Non-pigmented ciliary epithelial cell (primary cell): ENCODE measurements at places on chromosomes 6 and 20.

DNA sequence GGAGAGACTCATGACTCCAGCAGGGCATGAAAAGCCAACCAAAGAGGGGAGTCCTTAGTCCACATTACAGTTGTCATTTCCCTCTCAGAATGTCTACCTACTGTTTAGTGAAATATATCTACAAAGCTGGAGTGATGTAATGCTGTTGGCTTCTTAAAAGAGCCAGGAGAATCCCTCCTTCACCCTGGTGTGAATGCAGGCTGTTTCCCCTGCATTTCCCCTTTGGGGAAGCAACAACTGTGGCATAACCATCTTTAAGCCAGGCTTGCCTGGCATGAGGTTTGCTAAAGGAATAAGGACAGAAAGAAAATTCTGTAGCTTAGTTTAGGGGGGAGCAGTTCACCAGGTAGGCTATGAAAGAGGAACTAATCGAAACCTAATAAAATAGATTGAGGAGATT, 129.5 kb downstream of the CRYBG1 start:
- DNase-seq, result no peak

DNA sequence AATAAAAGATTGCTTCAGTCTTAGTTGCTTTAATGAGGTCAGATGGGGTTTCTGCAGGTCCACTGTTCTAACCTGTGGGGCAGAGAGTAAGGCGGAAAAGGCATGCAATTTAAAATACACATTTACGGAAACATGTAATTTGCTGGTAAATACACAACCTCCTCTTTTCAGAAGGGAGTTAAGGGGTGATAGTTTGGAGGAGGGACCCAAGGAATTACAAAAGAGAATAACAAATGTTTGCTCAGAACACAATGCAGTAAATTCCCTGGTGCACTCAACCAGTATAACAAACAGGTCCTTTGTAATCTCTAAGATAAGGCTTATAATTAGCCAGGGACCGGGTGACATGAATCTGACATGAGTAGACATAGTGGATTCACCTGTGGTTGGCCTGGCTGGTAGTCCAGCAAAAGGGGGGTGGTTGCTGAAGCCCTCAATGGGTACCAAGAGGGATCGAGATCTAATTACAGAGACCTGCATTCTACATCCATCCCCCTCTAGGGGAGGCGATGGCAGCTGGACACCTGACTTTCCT, 295.1 kb downstream of the PHACTR1 start:
- no peak for DNase-seq

- no peak for DNase-seq
Observed at GRCh38 chr6:53282234-53282633, 66.5 kb downstream of the ELOVL5 start.

DNA sequence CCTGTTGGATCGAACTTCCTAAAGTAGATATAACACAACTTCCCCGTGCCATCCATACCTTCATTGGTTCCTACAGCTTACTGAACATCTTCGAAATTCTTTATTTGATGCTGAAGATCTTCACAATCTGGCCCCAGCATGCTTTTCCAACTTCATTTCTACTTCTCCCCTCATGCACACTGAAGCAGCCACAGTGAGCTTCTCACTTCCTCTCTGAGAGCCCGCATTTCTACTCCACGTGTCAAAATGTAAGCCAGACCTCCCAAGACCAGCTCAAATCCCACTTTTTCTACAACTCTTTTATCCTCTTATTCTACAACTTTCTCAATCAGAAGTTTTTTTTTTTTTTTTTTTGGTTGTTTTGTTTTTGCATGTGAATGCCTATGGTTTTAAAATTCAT, 254.7 kb downstream of the GMPR start:
- no peak for DNase-seq

DNA sequence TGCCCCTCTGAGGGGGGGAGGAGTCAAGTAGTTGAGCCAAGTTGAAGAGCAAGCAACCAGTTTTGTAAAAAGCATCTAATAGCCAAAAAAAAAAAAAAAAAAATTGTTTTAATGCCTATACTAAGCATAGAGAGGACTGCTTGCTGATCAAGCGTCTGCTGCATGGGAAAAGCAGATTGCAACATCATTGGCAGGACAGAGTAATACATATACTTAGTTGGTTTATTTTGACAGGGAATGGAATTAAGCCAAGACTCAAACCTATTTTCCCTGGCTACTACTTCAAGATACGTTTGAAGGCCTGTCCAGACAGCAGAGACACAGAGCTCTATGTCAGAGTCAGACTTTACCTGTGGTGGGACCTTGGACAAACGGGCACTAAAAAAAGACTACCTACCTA, 120.5 kb downstream of the RTN4IP1 start:
- no peak for DNase-seq

GRCh38 chr6:152143359-152143758, 335.9 kb downstream of the ESR1 start:
- DNase-seq, result no peak

DNA sequence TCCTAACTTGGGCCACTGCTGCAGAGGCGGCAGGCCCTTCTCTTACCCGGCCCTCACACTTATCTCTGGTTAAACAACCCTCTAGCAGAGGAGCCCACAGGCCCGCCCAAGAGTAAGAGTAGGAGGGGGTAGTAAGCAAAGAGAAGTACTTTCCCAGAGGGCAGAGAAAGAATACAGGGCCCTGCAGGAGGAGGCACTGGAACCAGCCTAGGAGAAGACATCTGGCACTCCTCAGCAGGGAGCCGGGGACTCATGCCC, 10.1 kb downstream of the MTCH1 start:
- DNase-seq, result no peak

DNA sequence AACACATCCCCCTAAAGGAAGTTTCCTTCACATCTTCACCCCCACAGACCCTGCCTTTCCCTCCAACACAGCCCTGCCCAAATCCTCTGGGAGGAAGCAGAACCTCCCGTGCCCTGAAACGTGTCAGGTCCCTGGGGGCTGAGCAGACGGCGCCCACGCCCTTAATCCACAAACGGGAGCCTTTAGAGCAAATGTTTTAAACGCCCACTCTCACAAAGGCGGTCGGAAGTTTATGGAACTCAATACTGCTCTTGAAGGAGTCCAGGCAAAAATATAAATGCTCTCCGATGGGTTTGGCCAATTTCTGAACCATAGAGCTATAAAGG, 237.1 kb upstream of the AFDN start:
- DNase-seq, result no peak

DNA sequence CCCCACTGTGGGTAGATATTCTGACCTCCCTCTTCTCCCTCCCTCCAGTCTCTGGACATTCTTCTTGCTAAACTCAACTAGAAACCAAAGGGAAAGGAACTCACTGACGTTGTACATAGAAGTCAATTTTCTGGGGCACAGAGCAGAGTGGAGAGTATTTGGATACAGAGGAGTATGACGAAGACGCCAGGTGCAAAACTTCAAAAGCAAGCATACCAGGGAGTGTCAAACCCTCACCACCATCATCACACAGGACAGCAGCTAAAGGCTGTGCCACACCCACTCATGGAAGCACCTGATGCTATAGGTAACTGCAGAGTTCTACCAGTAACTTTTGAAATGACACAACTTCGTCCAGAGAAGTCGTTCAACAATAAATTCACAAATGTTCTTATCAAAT, 64.8 kb downstream of the FYN start:
- DNase-seq, result no peak

GRCh38 chr20:21395051-21395665, 2.2 kb downstream of the NKX2-4 start:
- DNase-seq, result no peak

DNA sequence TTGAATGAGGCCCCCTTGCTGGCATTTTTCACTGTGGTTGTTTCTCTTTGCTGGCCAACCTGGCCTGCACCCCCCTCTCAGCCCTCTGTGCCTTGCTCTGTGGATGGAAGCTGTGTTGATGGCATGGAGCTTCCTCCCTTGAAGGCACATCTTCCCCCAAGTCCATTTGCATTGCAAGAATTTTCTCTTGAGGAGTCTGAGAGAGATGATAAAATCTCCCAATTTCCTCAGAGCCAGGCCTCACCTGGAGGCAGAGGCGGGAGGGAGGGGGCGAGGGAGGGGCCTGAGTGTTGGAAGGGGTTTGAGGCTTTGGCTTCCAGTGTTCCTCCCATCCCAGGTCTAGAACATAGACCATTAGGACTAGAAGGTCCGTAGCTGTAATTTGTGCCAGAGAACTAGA, 175.1 kb downstream of the SCP2D1 start:
- no peak for DNase-seq

DNA sequence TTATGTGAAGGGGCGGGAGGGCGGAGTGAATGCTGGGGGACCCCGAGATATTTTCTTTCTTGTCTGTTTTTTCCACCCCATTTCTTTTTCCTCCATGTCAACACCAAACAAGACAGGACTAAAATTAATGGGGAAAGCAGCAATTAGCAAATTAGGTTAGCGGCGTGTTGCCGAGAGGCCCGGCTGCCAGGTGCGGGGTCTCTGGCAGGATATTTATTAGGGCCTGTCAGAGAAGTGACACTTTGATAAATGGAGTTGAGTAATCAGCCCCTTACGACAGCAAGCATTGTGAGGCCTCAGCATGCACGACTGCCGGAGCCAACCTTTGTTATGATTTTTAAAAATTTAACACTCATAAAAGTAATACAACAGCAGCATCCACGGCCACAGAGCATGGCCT, 193.8 kb downstream of the DHX35 start:
- DNase-seq, result no peak

DNA sequence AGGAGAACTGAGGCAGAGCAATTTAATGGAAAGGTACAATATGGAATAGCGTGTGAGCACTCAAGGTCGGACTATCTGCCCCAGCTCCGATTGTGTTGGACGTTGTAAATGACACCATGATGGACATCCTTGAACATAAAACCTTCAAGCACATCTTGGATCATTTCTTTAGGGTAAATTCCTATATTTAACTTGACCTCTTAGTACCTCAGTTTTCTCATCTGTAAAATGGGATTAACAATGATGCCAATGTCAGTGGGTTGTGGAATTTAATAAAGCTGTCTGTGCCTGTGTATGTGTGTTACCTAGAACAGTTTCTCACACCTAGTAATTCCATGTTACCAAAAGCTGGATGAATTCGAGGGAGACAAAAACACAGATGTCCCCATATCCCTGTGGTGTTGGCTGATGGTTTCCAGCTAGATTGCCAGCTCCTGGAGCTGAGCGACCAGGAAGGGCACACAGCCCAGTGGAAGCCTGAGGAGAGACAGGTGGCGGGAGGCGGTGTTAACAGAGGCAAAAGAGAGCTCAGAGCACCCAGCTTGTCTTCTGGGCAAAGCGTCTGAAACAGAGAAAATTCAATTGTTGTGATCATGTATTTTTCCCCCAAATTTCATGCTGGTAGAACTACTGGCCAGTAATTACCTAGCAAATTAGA, 32.6 kb downstream of the MDFI start:
- DNase-seq, result no peak

DNA sequence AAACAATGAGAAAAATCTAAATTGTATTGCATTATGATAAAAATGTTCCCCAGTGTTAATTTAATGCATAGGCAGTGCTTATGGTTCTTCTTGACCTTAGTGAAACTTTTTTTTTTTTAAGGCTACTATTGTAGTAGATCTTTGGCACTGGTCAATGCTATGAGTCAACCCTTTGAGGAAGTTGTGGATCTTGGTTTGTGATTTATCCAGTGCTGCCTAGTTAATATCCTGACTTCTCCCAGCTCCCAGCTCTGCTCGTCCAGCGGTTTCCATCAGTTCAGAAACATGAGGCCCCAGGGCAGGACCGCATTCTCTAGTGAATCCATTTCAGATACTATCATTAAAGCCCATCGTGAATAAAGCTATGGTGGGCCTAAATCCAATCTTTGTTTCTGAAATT, 364.5 kb upstream of the JARID2 start:
- no peak for DNase-seq

GRCh38 chr6:42969934-42970333, 9.0 kb downstream of the PEX6 start:
- no peak for DNase-seq

GRCh38 chr6:149646599-149646998, 1.9 kb downstream of the KATNA1 start:
- DNase-seq, result no peak

DNA sequence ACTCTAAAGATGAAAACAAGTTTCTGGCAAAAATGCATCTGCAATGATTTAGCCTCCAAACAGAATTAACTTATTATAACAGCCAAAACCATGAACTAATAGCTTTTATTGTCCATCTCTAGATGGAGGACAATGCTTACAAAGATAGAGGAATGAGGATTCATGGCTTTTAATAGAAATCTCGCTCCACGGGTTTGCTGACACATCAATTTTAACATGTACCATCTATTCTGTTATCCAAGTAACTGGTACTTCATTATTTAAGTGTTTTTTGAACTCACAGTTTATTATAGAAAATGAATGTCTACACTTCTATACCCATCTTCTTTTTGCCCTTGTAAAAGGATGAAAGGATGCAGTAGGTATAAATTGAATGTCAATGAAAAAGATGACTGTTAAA, 10.8 kb downstream of the TMX4 start:
- no peak for DNase-seq

GRCh38 chr6:168247443-168248147, 72.0 kb downstream of the DACT2 start:
- DNase-seq, result no peak

- no peak for DNase-seq
Observed at GRCh38 chr20:11020712-11021111, 346.9 kb upstream of the JAG1 start.

- DNase-seq, result peak; percentile 22
Observed at GRCh38 chr20:5918856-5919625, 31.3 kb downstream of the TRMT6 start.

GRCh38 chr20:25706793-25707192, 10.1 kb upstream of the ZNF337 start:
- DNase-seq, result no peak

DNA sequence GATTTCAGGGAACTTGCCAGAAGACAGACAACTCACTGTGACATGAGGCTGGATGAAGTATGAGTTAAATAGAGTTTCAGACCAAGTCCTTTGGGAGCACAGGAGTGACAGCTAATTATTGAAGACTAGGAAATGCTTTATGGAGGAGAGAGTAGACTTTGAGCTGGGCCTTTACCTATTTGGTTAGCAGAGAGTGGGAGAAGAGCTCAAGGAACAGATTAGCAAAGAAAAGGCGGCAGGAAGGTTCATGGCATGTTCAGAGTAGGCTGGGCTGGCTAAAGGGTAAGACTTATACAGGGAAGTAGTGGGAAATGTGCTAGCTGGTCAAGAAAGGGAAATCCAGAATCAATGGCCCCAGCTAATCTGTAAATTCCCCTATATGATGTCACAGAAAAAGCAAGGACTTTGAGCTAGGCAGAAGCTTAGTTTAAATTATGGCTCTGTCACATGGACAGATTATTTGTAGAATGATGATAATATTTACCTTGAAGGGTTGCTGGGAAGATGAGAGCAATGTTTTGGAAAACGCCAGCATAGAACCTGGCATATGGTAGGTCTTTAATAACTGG, 19.0 kb downstream of the CEP250 start:
- DNase-seq, result no peak

GRCh38 chr6:43097098-43097489, 21.0 kb downstream of the PTK7 start:
- no peak for DNase-seq

GRCh38 chr6:160088069-160088783, 33.4 kb upstream of the SLC22A1 start:
- DNase-seq, result peak; percentile 66
